GOT3 (cell line): ENCODE measurements at places on chromosomes 6 and 20.

DNA sequence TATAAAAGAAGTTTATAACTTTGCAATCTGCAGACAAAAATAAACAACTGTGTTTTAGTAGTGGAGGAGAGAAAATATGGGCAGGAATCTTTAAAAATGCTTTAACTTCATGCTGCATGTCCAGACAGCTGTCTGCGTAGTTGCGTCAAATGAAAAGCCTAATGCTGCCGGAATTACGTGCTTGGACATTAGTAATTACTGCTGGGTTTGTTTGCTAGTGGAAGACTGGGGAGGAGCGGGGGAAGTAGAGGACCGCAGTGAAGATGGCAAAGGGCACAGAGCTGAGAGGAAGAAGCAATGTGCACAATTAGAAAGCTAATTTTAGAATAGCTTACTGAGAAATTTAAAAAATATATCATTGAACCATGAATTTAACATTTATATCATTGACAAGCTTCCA, 2.4 kb downstream of the SNAP25 start:
- no peak for DNase-seq

GRCh38 chr20:29299811-29300578, 1957.5 kb upstream of the DEFB115 start:
- no peak for DNase-seq

DNA sequence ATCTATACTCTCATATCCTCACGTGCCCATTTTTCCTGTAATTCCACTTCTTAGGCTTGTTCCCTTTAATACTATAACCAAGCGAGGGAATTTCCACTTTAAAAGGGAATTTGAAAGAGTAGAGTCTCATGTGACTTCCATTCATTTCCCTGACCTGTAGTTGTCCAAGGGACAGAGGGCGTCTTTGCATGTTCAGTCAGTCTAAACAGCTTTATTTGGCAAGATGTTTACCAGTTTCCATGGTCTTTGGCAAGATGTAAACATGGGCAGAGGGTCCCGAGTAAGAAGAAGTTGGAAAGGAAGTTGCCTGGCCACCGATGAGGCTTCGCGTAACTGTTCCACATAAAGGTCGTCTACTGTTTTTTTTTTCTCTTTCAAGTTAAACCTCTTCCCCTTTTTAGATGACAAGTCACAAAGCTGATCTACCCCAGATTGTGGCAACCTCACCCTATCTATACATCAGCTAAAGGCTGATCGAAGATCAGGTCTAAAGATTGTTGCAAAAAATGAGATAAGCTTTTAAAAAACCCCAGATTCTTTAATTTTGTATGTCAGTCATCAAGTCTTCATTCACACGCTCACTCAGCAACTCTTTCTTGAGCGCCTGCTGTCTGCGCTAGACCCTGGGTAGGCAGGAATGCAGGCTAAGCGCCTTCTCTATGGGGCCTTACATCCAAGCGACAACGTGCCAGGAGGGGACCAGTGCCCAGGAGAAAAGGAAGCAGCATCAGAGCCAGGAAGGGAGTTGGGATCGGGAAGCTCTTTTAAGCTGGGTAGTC, 31.7 kb upstream of the CCR6 start:
- DNase-seq: no peak

GRCh38 chr6:34993213-34993612, 104.2 kb downstream of the ANKS1A start:
- no peak for DNase-seq

DNA sequence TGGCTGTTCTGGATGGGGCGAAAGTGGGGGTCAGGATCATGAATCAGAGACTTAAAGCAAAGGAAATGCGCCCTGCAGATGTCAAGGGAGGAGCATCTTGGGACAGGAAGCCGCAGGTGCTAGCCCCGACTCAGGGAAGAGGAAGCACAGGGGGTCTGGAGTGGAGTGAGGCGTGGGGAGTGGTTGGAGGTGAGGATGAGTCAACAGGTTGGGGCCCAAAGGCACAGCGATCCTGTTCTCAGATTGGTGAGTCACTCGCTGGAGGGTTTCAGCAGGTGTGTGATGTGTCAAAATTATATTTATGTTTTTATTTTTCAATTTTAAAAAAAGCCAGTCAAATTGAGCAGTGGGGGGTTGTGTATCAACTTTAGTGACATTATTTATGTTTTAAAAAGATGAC, 19.0 kb downstream of the PACSIN1 start:
- no peak for DNase-seq
